ENCODE measurements at places on chromosomes 2 and 18.

- DNase-seq = no peak
Measured at GRCh38 chr2:119366161-119366648, 429 bp downstream of the C2orf76 start.

- no peak for DNase-seq
Measured at GRCh38 chr18:11004951-11005350, 144.4 kb downstream of the PIEZO2 start.

DNA sequence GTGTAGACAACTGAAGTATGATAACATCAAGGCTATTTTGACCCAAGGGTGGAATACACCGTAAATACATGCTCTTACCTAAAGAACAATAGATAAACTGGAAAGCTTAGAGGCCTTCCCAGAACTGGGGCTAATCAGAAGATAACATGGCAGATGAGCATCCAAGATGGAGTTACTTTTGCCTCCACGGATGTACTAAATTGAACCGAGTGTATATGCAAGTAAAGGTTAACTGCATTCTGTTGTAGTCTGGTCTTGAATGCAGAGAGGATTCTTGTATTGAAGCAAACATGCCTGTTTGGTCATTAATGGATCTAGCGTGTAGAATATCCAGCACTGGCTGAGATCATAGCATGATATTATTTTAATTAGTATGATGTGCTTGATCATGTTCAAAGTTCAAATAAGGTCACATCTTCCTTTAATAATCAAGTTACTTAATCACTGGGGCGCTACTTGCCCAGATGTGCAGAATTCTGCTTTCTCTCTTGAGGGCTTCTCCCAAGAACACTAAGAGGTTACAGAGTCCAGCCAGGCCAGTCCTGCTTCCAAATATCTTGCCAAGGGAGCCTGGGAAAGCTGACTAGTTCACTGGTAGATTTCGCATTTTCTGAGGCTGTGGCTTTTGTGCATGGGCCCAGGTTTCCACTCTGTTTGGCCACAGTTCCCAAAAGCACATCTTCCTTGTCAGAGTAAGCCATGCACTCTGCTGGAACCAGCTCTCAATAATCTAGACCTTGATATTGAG, 37.5 kb upstream of the ACSL3 start:
- DNase-seq = no peak

GRCh38 chr2:172927641-172928357, 147.8 kb upstream of the MAP3K20 start:
- DNase-seq = no peak

DNA sequence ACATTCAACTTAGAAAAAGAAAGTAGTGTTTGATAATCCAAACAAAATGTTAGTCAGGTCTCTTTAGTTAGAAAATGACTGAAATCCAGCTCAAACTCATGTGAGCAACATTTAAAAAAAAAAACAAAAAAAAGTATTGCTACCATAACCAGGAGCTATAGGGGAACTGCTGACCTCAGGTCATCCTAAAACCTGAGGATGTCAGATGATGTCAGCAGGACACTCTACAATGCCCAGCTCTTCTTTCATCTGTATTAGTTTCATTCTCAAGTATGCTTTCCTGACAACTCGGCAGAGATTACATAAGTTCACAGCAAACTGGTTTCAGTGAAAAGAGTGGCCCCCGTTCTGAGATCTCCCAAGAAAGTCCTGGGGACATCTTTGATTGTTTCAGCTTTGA, 4.2 kb upstream of the ESCO1 start:
- DNase-seq = no peak

Data from stimulated activated CD8-positive, alpha-beta memory T cell treated with anti-CD3 and anti-CD28 coated beads, Interleukin-4, amount 100 ng/mL, for 1 hour (primary cell).